ENCODE measurements at places on chromosomes 11 and 22. TPM values are rescaled to one million over a fixed set of nuclear protein-coding genes. Genes with fewer than 3 reads are reported as not detected.

The YWHAH gene
- total RNA-seq = 115 TPM

The MEN1 gene
- total RNA-seq = 8.5 TPM

- no peaks in the 10 kb centered on the region for H3K36me3 ChIP-seq
- no peak overlapping the region for H3K27ac ChIP-seq
- DNase-seq = no peak
- no peaks in the 10 kb centered on the region for H3K4me1 ChIP-seq
Measured at GRCh38 chr11:21911061-21911460, 281.8 kb upstream of the ANO5 start.

DNA sequence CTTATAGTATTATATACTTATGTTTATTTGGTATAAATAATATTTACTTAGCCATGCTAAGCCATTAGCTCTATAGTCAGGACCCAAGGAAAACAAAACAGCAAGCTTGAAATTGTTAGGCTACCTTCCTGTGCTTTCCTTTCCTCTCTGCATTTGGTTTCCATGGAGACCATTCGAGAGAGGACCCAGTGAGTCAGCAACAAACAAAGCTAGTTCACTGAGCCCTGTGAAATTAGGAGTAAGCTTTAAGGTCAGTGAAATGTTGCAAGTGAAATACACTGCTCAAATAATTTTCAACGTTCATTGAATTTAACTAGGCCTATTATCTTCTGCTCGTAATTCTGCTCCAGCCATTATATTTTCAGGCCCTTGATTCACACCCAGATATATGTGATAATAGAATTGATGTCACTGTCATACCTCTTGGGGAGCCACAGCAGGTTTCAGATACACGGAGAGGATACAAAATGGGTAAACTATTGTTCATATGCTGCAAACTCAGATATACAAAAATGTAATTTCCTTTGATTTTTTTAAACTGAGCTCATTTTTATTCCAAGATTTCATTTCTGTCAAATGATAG, 9.1 kb upstream of the OR10D3 start:
- no peaks in the 10 kb centered on the region for H3K36me3 ChIP-seq
- no peaks in the 10 kb centered on the region for H3K4me1 ChIP-seq
- DNase-seq = no peak
- no peaks in the 10 kb centered on the region for H3K27me3 ChIP-seq
- H3K4me3 ChIP-seq = no peak overlapping the region
- H3K27ac ChIP-seq = no peak overlapping the region
